ENCODE measurements at places on chromosomes 4 and X.

- no peak for DNase-seq
Observed at GRCh38 chrX:153487590-153488071, 7.1 kb upstream of the BGN start.

- peak; percentile 18 for DNase-seq
Observed at GRCh38 chr4:82852751-82853285, 38.1 kb downstream of the SEC31A start.

GRCh38 chrX:35101901-35102300, 159.3 kb downstream of the FAM47B start:
- no peak for DNase-seq

GRCh38 chrX:71128915-71129765, 10.7 kb downstream of the MED12 start:
- peak; percentile 91 for DNase-seq

- no peak for DNase-seq
Observed at GRCh38 chrX:73987166-73987565, 316.8 kb upstream of the ZCCHC13 start.

- DNase-seq: no peak
Observed at GRCh38 chr4:15855804-15856475, 77.8 kb downstream of the CD38 start.

GRCh38 chrX:39445336-39445735, 644.1 kb downstream of the MID1IP1 start:
- peak; percentile 54 for DNase-seq

DNA sequence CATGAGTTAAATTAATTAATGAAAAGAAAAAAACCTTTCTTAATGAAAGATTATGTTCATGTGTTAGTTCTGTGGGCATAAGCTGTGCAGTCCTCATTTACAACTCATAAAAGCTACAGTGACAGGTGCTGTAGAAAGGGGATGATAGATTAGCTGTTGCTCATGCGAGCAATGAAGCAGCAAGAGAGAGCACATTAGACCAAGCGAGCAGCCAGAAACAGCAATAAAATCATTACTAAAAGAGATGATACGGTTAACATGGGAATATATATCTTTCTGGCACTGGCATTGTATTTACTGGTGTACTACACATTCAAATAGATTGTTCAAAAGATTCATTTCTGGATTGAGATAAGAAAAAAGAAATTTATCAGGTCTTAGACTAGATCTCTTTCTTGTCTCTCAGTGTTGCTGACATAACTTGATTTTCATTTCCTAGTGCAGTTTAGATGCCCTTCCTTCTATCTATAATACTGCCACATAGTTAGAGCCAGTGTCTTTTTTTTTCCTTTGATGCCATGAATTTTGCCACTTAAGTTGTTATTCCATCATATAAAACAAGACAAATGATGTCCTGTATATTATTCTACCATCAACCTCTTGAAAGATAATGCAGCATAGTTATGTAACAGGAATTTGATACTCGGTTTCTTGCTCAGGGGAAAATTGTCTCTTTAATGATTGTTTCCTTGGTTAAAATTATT, 164.6 kb downstream of the BANK1 start:
- DNase-seq: no peak

DNA sequence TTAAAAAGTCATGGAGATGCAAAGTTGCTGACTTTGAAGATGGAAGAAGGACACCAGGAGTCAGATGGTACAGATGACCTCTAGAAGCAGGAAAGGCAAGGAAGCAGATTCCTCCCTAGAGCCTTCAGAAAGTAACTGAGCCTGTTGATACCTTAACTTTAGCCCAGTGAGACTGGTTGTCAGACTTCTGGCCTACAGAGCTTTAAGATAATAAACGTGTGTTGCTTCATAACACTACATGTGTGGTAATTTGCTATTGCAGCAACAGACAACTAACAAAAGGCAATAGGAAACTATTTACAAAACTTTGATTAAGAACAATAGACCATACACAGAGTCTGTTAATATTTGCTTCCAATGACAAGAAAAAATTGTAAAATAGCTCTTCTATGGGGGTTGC, 102.0 kb upstream of the USP38 start:
- no peak for DNase-seq

GRCh38 chr4:2083116-2083825, 24.1 kb downstream of the NAT8L start:
- DNase-seq: no peak

- DNase-seq: no peak
Observed at GRCh38 chrX:40868868-40869267, 133.5 kb upstream of the MED14 start.

DNA sequence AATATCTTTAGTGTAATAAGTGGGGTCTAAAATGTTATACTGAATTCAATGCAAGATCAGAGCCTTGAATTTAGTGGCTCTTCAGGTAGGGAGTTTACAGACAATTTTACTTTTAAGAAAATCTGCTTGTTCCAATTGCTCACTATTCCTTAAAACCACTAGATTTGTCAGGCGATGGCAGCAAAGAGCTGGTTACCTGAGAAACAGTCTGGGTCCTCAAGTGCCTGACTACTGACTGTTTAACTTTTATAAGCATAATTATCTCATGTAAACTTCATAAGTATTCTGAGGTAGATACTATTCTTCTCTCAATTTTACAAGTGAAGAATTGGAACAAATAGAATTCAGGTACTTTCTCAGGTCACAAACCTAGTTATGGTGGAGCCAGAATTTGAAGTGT, 84.3 kb downstream of the RRAGB start:
- DNase-seq: no peak

- DNase-seq: no peak
Observed at GRCh38 chr4:10320130-10320529, 137.1 kb downstream of the ZNF518B start.

- no peak for DNase-seq
Observed at GRCh38 chr4:73607375-73608033, 12.7 kb downstream of the RASSF6 start.

DNA sequence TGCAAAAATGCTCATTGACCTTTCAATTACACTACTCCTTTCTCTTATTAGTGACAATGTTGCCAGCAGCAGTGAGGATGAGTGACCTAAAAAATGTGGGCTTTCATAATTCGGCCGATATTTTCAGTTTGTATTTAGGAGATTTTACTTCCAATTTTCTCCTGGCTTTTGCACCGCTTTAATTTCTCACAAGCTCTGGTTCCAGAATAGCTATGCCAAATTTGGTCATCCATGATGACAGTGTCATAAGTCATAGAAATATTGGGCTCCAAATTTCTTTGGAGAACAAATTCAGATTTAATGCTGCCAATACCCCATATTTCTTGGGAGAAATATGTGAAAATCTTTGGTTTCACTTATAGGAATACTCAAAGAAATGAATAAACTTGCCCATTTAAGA, 187.7 kb upstream of the HCCS start:
- DNase-seq: no peak

GRCh38 chr4:128757712-128758111, 51.8 kb upstream of the JADE1 start:
- DNase-seq: no peak

GRCh38 chr4:38109896-38110295, 149.7 kb downstream of the PTTG2 start:
- DNase-seq: no peak

DNA sequence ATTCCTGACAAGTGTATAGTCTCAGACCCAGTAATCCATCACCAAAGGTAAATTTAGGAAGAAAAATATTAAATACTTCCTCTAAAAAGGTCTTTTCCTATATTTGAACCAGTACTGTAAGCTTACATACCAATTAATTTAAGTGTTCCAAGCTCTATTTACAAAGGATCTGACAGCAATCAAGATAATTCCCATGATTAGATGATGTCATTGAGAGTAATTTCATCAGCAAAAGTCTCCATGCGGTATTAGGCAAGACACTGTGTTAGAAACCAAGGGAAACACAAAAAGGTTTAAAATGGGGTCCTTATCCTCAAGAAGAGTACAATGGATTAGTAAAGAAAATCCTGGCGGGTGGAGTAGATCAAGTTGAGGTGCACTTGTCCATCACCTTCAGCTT, 198.5 kb downstream of the PRDM5 start:
- no peak for DNase-seq
